T-helper 17 cell (primary cell): ENCODE measurements at places on chromosomes 6 and 20. TPM values are rescaled to one million over a fixed set of nuclear protein-coding genes. Genes with fewer than 3 reads are reported as not detected.

DNA sequence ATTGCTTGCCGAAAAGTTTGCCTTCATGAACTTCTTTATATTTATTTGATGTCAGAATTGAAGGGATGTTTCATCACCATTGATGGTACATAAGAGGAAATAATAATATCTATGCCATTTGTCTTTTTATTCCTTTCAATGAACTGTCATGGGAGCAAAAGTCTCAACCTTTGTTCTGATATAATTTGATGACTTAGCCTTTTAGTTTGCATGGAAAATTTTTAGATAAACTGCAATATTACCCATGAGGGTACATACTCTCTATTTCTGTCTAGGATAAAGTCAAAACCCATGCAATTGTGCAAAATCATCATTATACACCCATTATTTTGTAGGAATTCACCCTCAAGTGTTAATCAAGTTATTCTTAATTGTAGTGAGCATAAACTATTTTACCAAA, 15.9 kb downstream of the TBXT start:
- no peak for DNase-seq

DNA sequence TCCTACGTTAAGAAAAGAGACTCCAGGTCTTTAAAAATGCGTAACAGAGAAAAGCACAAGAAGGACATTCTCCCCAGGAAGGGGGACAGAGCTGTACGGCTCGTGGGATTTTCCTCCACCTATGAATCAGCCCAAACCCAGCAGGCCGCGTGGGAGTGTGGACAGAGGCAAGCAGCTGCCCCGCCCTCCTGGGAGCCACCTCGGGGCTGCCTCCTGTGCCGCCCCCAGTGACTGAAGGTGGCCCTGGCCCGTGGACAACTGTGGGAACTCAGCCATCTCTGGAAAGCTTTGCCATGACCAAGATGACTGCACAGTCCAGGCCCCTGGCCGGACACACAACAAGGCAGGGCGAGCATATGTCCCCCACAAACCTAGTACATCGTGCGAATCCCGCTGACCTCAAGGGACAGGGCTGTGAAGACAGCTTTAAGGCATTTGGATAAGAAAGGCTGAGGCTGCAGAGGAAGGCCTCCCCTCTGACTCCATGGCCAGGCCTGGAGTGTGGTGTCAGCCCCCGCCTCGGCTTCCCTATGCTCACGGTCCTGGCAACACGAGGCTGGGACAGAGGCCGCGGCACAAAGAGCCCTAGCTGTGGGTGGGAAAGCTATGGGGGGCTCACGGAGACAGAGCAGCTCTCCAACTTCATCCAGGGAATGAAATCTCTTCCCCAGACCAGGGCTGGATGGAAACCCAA, 26.9 kb downstream of the PXDC1 start:
- DNase-seq: no peak

DNA sequence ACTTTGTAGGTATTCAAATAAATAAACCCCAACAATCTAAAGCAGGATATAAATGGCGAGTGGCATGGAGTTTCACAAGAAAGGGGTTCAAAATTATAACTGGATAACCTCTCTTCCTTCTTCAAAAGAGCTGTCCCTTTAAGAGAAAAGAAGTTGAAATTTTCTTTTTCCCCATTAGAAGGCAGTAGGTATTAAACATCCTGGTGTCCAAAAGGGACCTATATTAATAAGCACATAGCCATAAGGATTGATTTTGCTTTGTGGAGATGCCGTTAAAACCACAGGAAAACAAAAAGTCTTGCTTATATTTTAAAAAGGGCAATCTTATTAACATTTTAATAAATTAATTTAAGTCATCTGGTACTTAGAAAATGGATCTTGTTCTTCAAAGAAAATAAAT, 76.5 kb downstream of the LYRM4 start:
- no peak for DNase-seq

- DNase-seq: no peak
These were observed 16.9 kb downstream of the UCKL1 start for GRCh38 chr20:63939061-63939935.

- DNase-seq: no peak
These were observed 25.0 kb upstream of the POPDC3 start for GRCh38 chr6:105204768-105205167.

GRCh38 chr20:59007665-59008511, 834 bp upstream of the CTSZ start:
- no peak for DNase-seq

DNA sequence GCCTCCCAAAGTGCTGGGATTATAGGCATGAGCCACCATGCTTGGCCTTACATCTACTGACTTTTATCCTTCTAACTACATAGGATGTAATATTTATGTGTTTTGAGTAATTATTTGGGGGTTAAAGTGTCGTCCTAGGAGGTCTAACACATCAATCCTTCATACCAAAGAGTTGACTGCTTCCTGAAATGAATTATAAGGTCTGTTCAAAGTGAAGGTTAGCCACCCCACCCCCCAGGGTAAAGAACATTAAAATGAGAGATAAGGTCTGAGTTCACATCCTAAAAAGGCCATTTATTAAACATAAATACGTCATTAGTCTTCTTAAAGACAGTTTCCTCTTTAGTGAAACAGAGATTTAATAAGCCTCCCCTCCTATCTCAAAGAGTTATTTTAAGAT, 33.8 kb downstream of the TNFAIP3 start:
- no peak for DNase-seq

DNA sequence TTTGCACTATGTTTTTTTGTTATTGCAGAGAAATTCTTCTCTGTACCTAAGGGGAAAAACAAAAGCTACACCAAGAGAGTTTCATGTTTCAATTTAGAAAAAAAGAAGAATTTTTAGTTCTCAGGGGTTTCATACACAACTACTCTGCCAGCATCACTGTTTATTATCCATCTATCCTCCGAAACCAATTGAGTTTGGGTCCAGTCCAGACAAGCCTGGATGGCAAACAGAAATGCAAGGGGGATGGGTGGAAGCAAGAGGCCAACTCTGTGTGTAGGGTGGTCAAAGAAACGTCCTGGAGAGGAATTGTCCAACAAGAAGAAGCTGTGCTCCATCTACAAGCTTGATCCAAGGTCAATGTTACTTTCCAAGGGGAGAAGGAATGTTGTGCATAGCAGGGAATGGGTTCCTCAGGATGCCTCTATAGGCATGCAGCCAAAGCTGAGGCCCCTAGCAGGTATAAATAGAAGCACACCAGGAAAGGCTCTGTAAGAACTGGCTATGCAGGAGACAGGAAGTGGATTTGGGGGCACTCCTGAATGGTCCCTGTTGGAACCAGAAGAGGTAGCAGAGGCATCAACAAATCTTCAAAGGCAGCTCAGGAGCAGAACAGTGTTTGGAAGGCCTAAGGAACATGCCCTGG, 64.4 kb downstream of the FILIP1 start:
- no peak for DNase-seq

GRCh38 chr20:61558726-61559125, 306.7 kb downstream of the CDH4 start:
- no peak for DNase-seq

- DNase-seq: no peak
These were observed 53.4 kb downstream of the SLX4IP start for GRCh38 chr20:10488534-10488933.

- DNase-seq: no peak
These were observed 4.2 kb downstream of the SYNDIG1 start for GRCh38 chr20:24473435-24474223.

DNA sequence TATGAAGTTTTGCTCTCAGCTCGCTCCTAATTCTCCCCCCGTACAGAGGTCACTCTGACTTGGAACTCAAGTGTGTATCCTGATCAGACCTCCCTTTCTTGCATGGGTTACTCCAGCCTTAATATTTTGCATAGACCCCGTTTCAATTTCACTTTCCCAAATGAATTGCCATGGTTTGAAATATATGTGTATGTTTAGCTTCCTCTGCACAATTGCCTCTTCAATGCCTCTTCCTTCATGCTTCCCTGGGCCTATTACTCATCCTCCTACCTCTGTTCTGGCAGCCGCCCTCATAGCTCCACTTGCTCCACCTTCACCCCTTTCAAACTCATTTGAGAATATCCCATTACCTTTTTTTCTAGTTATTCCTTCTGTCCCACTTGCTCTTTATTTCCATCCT, 90.0 kb upstream of the SAMD5 start:
- no peak for DNase-seq

DNA sequence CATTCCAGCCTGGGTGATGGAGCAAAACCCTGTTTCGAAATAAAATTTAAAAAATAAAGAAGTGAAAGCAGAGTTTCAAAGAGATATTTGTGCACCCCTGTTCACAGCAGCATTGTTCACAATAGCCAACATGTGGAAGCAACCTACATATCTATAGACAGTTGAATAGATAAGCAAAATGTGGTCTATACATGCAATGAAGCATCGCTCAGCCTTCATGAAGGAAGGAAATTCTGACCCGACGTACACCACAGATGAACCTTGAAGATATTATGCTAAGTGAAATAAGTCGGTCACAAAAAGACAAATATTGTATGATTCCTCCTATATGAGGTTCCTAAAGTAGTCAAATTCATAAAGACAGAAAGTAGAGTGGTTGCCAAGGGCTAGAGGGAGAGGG, 6.5 kb upstream of the NCOA6 start:
- no peak for DNase-seq

GRCh38 chr6:14211562-14211942, 94.0 kb downstream of the CD83 start:
- DNase-seq: peak; percentile 8

DNA sequence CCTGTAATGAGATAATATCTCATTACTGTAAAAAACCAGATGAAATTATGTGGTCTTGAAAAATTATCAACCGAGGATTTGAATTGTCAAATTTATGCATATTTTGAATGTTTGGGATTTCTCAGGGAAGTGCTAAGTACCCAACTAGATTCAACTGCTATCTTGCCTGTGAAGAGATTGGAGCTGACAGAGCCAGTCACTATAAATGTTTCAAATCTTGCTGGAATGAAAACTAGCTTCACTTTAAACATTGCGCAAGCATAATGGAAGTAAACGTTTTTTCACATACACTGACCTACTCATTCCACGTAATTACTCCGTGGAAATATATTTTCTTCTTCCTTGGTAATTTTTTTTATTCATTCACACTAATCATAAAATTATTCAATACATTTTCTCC, 46.7 kb downstream of the TMEM170B start:
- no peak for DNase-seq

DNA sequence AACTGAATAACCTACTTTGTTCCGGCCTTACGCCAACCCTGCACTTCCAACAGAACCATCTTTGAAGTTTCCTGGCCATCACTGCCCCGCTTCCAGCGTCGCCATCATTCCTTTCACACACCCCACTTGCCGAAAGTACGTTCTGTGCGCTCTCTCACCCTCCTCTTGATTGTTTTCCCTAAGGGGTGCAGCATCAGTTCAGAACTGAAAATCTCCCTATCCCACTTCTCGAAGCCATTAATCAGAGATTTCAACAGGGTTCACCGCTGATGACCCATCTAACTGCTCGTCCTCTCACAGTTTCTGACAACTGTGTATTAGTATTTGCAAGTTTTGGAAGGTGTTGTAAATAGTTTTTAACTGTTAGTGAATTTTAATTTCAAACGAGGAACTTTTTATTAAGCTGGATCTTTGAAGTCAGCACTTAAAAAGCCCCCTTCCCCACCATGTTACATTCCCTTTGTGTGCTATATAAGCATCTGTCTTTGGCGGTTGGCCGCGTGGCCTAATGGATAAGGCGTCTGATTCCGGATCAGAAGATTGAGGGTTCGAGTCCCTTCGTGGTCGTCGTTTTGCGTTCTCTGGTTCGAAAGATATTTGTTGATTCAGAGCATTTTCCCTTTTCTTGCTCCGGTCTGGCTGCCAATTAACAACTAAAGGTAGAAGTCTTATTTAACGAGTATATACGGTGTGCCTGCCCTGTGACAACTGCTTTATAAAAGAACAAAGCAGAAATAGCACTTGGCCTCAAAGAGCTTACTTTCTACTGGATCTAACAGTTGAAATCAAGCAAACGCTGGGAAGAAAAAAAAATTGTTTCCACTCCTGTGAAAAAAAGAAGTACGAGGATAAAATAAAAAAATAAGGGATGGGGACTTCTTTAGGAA, 42.6 kb downstream of the TRIM27 start:
- DNase-seq: no peak

- DNase-seq: no peak
These were observed 626.1 kb upstream of the ID4 start for GRCh38 chr6:19210849-19211590.

DNA sequence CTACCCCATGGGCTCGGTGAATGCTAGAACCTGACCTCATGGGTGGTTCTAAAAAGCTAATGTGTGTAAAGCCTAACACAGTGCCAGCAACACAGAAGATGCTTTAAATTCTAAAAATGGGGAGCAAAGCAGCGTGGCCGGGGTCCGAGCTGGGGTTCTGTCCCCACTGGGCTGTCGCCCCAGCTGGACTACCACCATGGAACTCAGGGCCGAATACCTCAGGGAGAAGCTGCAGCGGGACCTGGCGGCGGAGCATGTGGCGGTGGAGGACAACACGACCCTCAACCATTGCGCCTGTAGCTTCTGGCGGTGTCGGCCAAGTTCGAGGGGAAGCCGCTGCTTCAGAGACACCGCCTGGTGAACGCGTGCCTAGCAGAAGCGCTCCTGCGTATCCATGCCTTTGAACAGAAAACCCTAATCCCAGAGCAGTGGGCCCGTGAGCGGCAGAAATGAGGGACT, 8.4 kb downstream of the SOX4 start:
- DNase-seq: no peak

DNA sequence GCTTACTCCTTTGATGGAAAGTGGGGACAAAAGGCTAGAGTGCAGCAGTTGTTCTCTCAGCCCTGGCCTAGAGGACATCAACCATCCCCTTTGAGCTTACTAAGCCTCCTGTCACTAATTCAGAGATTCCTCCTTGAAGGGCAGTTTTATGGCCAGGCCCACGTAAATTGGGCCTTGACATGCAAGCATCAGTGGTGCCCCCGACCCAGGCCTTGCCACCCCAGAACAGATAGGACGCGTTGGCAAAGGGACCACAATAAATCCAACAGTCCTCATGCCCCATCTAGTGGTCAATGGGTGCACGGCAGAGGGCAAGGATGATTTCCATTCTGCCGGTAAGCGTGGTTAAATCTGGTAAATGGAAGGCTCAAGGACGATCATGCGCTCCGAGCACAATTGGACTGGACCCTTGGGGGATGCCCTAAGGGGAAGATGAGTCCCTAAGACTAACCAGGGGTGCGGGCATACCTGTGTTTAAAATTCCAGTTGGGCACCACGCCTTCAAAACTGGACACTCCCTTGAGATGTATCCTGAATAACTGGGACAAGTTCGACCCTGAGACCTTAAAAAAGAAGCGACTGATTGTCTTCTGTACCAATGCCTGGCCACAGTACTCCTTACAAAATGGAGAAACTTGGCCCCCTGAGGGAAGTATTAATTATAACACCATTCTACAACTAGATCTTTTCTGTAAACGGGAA, 32.6 kb downstream of the CEP85L start:
- DNase-seq: peak; percentile 37

- no peak for DNase-seq
These were observed 58.0 kb upstream of the CCDC167 start for GRCh38 chr6:37557645-37558114.

GRCh38 chr20:35674921-35675320, 10.2 kb upstream of the CPNE1 start:
- DNase-seq: no peak

GRCh38 chr6:49225471-49225870, 237.6 kb downstream of the MMUT start:
- DNase-seq: no peak

GRCh38 chr6:135128268-135128914, 52.7 kb upstream of the MYB start:
- DNase-seq: no peak

GRCh38 chr20:17688965-17689364, 6.9 kb upstream of the RRBP1 start:
- no peak for DNase-seq

Gene SEL1L2
- not detected for total RNA-seq
